ENCODE measurements at places on chromosomes 6 and 20.

DNA sequence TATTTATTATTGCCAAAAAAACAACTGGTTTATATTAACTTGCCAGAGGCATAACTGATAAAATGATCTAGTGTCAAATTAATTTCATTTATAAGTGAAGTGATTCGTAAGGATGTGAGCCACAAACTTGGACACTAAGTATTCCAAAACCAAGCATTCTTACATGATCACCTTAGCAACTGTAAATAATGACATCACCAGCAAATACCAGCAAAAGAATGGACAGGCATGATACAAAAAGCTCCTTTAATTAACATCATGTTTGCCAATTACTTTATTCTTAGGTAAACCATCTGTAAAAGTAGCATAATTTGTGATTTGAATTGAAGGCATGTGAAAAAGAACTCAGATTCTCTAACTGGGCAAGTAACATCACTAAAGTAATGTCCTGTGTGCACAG lies 17.2 kb upstream of the FNDC1 start:
- no peak for DNase-seq

GRCh38 chr20:39124064-39124463 lies 161.9 kb downstream of the DHX35 start:
- no peak for DNase-seq

DNA sequence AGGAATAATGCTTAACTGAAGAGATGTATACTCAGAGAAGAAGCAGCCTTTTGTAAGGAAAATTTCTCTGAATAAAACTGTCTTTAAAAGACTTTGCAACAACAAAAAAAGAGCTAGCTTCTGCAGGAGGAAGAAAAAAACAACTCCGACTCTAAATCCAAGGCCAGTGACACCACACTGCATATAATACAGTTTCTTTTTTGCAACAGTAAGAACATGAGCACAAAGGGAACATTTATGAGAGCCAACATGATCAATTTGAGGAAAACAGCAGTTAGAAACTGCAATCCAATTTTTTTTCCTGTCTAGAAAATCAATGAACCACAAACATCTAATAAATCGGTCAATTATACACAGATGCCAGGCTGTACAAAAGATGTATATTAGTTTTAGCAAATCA lies 42.9 kb upstream of the UST start:
- no peak for DNase-seq

GRCh38 chr6:4794140-4794707 lies 18.0 kb downstream of the CDYL start:
- DNase-seq = no peak

GRCh38 chr20:24584078-24584477 lies 114.6 kb downstream of the SYNDIG1 start:
- DNase-seq = no peak

DNA sequence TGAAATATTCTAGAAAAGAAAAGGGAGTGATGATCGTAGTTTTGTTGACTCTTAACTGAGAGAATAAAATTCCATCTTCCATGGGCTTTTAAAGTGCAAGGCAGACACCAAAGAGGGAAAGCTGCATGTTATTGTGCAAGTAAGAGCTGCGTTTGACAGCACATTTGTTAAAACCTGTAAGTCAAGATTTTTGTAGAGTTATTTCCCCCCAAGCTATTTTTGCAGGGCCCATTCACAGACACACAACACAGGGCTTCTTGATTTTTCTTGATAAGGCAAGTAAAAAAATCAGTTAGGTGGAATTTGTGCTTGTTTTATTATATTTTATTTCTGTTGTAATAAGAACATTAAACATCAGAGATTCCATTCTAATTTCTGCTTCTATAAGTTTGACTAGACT lies 13.8 kb downstream of the CFAP206 start:
- DNase-seq = no peak

DNA sequence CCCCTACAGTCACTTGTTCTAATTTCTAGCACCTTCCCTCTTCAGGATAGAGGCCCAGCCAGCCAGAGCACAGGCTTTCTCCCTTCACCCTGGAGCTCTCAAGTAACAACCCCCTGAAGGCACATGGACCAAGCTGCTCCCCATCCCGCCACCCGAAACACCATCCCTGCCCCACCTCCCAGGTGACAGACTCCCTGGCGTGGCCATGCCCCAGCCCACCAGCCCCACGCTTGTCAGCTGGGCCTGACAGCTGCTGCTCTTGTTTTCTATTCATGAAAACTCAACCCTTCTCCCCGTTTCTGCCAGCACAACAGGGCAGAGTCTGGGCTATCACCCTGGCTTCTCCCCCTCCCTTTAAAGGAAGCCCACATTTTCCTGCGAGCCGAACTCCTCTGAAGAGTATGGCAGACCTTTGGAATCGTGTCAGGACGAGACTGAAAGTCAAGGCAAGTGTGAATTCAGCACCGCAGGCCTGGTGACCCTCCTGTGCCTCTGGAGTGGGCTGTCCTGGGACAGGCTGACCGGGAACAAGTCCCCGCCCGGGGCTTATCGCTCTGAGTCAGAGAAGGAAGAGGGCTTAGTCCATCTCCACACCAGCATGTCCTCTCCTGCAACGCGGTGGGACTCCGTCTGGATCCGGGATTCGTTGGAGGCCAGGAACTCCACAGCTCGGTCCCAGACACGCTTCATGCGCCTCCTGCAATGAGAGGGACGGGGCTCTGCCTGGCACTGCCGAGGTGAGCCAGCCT lies 16.7 kb downstream of the LEMD2 start:
- no peak for DNase-seq

GRCh38 chr6:93248631-93249030 lies 170.7 kb downstream of the EPHA7 start:
- DNase-seq = no peak

- DNase-seq = no peak
These were observed 232.0 kb downstream of the BCAS1 start for GRCh38 chr20:53838311-53838868.

- no peak for DNase-seq
These were observed 36.3 kb downstream of the ROS1 start for GRCh38 chr6:117389227-117390057.

DNA sequence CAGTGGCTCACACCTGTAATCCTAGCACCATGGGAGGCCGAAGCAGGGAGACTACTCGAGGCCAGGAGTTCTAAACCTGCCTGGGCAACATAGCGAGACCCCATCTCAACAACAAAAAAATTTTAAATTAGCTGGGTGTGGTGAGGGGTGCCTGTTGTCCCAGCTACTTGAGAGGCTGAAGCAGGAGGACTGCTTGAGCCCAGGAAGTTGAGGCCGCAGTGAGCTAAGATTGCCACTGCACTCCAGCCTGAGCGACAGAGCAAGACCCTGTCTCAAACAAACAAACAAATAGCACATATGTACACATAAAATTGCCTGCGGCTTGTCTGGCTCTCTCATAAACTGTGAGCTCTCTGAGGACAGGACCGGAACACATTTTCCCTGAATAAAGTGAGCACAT lies 106.3 kb downstream of the BANF2 start:
- no peak for DNase-seq

- DNase-seq = no peak
These were observed 60.9 kb upstream of the RBM24 start for GRCh38 chr6:17220040-17220910.

GRCh38 chr6:130882370-130882769 lies 55.2 kb downstream of the SMLR1 start:
- DNase-seq = no peak

DNA sequence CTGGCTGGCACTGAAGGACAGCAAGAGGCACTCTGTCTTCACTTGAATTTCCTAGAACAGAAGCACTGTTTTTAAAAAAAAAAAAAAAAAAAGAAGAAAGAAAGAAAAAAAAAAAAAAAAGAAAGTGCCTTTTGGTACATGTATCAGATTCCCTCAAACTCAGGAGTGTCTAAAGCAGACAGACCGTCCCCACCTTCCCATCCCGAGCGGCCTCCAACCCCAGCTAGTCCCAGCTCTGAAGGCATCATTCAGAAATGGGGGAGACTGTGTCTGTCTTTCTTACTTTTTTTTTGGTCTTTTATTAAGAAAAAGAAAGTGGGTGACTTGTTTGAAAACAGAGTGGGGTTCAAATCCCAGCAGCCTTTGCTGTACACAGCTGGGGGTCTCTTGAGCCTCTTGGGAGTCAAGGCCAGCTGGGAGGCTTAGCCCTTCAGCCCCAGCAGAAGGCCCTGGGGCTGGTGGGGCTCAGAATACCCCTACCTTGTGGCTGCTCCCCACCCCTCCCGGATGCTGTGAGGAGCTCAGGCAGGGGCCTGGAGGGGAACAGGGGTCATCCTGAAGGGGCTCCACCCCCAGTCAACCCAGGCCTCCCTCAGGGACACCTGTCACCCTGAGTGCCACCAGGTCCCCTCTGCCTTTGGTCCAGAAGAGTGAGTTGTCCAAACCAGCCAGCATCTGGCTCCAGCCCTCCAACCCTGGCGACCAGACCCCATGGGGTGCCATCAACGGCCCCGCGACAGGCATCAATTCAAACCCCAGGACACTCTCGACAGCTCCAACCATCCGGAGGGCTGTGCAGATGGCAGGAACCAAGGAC lies 128.3 kb downstream of the TAF4 start:
- DNase-seq = no peak

DNA sequence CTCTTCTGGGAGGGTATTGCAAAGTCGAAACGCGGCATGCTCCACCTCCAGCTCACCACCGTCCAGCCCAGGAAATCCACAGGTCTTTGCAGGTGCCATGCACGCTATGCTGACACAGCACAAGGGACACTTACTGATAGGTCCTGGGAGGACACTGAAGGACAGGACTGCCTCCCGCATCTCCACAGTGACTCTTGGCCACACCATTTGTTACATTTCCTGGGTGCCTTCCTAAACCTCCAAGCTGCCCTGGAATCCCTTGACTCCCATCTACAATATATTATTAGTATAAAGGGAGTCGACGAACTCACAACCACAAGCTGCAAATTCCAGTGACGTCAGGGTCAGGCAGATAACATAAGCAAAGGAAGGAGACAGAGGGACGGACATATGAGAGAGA lies 106.9 kb downstream of the JPH2 start:
- no peak for DNase-seq

DNA sequence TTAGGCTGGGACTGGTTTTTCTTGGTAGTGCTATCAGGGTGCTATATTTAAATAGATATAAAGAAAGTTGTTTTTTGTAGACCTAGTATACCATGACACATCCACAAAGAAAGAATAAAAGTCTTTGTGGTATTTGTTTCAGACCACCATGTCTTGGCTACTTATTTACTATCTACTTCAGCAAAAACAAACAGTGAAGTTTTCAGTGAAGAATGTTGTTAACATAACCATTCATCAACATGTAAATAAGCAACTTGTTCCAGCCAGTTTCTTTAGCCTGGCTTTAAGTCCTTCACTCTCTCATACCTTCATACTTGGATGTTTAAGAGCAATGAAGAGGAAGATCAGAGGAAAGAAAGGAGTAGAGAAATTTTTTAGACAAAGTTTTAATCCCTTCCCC lies 624.1 kb downstream of the CD109 start:
- DNase-seq = no peak

- no peak for DNase-seq
These were observed 6.0 kb upstream of the HSF2 start for GRCh38 chr6:122393351-122393896.

DNA sequence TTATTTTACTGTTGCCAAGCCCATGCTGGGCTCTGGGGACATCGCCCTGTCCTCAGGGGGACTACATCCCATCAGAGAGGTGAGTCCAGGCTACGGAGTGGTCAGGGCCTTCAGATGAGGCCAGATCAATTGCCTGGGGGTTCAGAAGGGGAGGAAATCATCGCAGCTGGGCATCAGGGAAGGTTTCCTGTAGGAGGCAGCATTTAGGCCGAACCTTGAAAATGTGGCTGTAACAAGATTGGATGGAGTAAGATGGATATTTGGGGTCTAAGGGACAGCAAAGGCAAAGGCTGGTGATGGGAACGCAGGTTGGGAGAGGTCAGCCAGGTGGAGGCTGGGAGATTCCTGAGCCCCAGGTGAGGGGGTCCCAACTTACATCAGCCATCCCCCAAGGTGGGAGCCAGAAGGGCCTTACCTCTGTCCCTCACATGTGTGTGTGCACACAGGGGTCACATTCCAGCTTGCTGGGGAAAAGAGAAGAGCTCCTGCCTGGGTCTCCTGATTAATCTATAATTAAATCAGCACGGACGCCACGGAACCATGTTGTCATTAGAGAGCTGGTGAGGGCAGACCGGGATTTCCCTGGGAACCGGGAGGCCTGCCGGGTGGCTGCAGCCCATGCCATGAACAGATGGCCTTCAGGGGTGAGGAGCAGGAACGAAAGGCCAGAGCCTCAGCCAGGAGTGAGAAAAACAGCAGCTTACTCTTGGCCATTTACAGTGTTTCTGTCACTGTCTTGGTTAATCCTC lies 30.5 kb upstream of the DLGAP4 start:
- DNase-seq = no peak

- DNase-seq = peak; percentile 63
These were observed 12.0 kb downstream of the STMN3 start for GRCh38 chr20:63641146-63641791.

GRCh38 chr6:102732898-102733297 lies 1339.4 kb downstream of the GRIK2 start:
- DNase-seq = no peak

DNA sequence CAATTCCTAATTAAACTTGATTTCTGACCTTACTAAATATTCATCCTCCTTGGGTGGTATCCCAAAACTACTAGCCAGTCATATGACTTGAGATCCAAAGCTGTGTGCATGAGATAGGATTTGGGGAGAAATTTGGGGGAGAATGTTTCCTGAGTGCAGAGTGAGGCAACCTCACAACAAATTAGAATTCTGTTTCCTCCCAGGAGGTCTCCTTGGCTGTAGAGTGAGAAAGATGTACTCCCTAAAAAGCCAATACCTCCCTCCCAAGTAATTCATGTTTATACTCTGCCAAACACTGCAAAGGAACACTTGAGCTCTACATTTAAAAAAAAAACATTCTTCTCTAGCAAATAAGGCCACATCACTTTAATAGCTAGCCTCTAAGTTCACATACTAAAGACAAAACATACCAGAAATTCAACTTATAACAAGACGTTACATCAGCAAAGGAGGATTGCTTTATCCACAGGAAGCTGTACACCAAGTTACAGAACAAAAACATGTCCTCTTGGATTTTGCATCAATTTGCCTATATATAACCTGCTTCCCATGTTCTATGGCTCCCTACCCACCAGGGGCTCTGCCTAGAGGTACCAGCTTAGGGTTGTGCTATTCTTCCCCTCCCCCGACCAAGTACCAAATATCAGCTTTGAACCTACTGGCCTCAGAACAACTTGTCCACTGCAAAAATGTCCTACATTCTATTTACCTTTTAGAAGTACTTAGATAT lies 15.4 kb upstream of the TMEM30A start:
- no peak for DNase-seq

DNA sequence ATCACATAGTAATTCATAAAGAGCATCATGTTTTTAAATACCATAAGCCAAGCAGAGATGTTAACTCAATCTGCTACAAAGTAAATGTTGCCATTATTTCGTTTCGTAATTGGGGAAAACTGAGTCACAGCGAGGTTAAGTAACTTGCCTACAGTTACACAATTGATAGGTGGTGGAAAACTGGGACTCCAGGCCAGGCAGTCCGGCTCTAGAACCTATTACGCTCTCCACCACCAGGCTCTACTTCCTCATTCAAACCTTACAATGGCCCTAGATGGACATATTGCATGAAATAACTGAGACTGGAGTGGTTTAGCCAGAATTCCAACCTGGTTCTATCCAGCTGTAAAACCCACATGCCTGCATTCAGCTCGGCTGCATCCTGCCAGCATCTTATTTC lies 58.2 kb downstream of the LINC00237 start:
- no peak for DNase-seq
